CD4-positive, alpha-beta T cell treated with Interleukin-15 for 4 hours (primary cell): ENCODE measurements at places on chromosomes 5 and 9.

DNA sequence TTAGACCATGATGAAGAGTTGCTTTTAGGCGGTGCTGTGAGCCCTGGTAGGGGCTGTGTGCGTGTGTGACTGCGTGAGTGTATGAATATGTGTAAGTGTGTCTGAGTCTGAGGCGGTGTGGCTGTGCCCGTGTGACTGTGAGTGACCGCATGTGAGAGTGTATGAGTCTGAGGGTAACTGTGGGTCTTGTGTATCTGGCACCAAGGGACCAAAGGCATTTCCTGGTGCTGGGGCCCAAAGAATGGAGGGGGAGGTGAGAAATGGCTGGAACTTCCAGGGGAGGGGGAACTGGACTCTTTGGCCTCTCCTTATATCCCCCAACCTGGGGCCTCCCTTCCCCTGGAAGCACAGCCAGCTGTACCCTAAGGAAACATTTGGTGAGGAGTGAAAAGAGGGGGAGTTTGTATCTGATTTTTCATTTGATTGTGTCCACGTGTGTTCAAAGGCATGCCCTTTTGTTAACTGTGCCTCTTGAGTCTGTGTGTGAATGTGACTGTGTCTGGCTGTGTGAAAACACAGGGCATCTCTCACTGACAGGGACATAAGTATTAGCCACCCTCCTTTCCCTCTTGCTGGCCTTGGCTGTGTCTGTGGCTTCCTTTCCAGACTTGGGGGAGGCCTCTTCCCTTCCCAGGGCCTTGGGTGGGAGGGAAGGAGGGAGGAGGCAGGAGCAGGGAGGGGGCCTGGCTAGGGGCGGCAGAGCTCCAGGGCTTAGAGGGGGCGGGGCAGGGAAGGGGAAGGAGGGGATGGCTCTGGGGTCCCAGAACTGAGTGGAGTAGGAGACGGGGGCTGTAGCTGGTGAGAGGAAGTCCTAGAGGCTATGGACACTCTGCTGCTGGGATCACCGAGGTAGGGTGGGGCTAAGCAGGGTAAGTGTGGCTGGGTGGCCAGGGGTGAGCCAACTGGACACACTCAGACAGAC is 1.4 kb downstream of the IL11RA start:
- no peak for DNase-seq

DNA sequence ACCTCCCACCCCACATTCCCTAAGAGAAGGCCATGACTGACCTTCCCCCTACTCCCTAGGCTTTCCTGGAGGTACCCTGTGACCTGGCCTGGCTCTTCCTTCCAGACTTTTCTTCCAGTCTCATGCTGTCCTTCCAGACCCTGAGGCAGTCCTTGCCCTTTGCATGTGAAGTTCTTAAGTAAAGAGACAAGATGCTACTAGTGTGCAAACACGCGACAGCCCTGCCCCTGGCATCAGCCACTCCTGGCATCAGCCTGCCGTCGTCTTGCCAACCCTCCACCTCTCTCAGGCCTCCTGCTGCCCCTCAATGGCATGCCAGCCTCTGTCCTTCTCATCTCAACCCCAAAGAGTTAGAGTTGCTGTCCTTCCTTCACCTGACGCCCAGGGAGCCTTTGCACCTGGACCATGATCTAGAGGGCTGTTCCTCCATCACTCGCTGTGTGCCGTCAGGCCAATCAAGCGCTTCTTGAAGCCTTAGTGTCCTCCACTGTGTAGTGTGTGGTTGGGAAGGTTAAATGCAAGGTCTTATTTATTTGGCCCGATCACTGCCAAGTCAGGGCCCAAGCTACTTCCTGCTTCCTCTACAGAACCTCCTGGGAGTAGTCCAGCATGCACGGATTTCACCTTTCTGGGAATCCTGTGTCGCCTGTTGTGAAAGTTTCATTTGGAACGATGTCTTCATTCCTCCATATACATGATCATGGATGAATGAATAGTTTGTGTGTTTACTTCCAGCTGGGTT is 61.9 kb downstream of the WWC1 start:
- no peak for DNase-seq

DNA sequence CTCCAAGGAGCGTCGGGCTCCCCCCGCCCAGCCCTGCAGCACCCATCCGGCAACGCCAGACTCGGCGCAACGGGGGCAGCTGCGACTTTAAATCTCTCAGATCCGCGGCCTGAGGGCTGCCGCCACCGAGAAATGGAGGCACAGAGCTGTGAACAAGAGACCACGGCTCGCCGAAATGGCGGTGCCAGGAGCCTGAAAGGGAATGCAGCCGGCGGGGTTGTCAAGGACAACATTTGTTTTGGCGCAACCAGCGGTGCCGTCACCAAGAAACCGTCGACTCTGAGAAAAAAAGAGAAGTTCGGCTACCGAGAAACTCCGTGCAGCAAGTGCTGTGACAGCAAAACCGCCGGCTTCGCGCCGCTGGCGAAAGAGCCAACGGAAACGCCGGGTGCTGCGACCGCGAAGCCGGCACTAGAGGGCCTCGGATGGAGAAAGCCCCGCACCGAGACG is 2.1 kb upstream of the ANXA2R start:
- peak; percentile 95 for DNase-seq

GRCh38 chr5:172361566-172362238 is 78.1 kb upstream of the UBTD2 start:
- DNase-seq = no peak

- DNase-seq = no peak
Measured at GRCh38 chr9:14723301-14723700, 768 bp upstream of the CER1 start.

- peak; percentile 84 for DNase-seq
Measured at GRCh38 chr5:76325876-76326491, 77.1 kb upstream of the IQGAP2 start.

- DNase-seq = no peak
Measured at GRCh38 chr5:152306386-152306785, 98.7 kb downstream of the NMUR2 start.

GRCh38 chr5:78908173-78909061 is 76.7 kb downstream of the ARSB start:
- no peak for DNase-seq

- no peak for DNase-seq
Measured at GRCh38 chr5:151569132-151570046, 21.7 kb downstream of the FAT2 start.

- DNase-seq = no peak
Measured at GRCh38 chr5:55926476-55926875, 68.3 kb downstream of the IL6ST start.

DNA sequence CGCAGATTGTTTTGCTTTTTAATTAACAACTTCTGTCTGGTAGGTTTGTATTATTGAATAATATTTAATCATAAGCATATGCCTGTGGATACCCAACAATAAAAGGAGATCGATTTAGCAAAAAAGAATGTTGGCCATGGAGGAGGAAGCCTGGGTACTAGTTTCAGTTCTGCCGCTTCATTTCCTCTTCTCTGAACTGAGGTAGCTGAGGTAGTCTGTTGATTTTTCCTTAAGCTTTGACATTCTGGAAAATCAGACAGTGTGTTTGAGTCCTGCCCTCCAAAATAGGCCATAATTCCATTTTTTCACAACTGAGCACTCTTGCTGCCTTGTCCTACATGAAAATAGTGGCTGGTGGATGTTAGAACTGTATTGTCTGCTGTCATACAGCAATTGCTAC is 6.0 kb upstream of the GPR21 start:
- DNase-seq = no peak

- no peak for DNase-seq
Measured at GRCh38 chr9:20363233-20363632, 259.1 kb downstream of the MLLT3 start.

DNA sequence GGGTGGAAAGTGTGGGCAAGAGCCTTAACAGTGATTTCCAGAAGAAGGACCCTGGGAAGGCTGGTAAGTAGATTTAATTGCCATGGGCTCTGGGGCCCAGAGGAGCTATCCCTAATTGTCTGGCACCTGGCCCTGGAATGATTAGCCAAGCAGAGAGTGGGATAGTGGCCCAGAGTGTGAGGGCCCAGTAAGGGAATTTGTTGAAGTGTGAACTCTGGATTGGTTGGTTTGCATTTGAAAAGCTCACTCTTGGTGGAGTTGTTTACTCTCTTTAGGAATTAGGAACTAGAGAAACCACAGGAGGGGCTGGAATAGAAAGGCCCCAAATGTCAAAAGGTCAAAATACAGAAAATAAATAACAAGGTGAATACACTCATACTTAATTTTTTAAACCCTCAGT is 207.1 kb downstream of the GABRG2 start:
- no peak for DNase-seq

- DNase-seq = no peak
Measured at GRCh38 chr9:97564291-97565175, 63.1 kb downstream of the TMOD1 start.

- no peak for DNase-seq
Measured at GRCh38 chr9:93032545-93032944, 26.0 kb upstream of the SUSD3 start.

DNA sequence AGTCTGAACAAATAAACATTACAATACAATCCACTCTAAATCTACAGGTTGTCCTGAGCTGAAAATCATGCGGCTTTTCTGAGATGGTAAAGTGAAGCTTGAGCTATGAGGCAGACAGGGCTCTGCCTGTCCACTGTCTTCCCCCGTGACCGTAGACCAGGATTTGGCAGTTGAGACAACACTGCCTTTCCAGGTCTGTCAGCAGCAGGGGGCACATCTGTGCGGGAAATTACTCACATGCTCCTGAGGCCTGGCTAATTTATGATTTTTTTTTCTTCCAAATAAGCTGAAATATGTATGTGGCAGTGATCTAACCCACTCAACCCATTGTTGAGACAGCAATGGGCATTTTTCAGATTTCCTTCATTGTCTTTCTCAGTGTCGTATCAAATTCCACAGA is 307.9 kb downstream of the FBXL7 start:
- DNase-seq = no peak

DNA sequence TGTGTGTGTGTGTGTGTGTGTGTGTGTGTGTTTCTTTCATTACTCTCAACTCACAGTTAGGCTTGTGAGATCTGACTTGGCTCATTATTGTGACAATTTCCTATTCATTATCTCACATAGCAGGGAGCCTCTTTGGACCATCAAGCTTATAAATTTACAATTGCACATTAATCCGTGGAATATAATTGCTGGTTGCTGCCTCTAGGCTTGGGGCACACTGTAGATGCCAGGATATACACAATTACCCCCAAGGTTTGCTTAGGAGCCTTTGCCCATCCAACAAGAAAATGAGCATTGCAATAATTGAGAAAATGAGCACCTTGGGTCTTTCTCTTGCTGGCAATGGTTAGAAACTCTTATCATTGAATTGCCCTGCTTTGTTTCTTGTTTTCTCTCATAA is 161.6 kb upstream of the DMRTA1 start:
- DNase-seq = no peak

- DNase-seq = no peak
Measured at GRCh38 chr9:2180154-2180553, 165.0 kb downstream of the SMARCA2 start.

GRCh38 chr5:82107267-82107666 is 135.4 kb downstream of the ATG10 start:
- no peak for DNase-seq

- no peak for DNase-seq
Measured at GRCh38 chr5:172749881-172750633, 20.9 kb downstream of the DUSP1 start.

- no peak for DNase-seq
Measured at GRCh38 chr9:134356496-134357470, 30.5 kb downstream of the RXRA start.

DNA sequence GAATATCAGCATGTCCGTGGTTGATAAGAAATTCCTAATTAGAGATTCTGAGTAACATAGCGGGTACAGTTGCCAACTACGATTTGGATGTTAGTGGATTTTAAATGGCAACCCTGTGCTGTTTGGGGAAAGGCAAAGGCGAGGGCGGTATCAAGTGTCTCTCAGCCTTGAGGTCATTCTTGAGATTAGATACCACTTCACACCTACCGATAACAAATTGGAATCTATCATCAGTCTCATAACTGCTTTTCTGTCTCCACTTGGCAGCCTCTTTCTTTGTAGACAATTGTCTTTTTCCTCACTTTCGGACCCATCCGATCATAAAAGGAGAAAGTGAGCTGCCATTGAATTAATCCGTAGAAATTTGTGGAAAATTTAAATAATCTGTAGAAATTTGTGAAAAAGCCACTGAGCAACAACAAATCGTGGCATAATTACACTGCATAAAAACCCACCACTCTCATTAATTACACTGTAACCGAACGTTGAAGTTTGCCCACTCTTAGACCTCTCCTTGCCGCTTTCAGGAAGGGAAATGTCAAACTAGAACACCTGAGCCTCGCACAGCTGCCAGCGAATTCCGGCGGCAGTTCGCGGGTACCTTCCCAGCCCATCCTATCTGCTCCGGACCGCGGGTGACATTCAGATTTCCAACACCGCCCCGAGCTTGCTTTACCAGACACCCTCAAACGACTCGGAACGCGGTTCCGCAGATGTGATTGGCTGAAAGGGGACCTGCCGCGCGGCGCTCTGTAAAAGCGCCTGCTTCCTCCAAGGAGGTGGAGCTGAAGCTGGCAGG is 849 bp upstream of the RGMB start:
- DNase-seq = peak; percentile 69

DNA sequence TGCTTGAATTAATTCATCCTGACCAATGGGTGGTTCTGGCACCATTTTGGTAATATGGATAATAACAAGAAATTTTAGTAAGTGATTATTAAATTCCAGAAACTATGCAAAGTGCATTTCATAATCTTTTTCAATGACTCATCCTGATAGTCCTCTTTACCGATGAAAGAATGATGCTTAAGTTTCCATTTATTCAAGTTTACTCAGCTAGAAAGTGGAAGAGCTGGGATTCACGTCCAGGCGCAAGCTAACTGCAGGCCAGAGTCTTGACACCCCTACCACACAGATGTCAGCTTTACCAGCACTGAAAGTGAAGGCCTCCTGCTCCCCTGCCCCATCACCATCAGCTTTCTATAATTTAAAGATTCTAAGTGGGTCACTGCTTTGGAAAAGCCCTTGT is 493.5 kb upstream of the WWC1 start:
- no peak for DNase-seq

GRCh38 chr9:6449645-6450044 is 36.6 kb downstream of the UHRF2 start:
- no peak for DNase-seq

DNA sequence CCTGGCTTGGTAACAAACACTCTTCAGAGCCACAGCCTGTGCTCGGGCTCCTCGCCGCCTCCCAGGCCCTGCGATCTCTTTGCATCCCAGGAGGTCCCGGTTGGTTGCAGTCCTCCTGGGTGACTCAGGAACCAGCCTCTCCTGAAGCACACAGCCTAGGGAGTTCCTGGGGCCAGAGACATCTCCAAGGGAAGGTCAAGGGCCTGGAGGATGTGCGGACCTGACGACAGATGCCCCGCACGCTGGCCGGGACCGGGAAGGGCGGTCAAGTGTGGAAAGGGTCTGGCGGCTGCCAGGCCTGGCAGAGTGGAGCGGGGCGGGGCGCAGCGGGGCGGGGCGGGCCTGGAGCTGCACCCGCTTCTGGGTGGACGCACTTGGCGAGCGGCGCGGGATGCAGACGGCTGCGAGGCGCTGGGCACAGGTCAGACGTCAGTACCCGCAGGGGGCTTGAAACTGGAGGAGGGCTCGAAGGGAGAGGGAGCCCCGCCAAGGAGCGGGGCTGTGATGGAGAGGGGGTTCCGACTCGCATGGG is 45.0 kb upstream of the PRSS3 start:
- no peak for DNase-seq
